ENCODE measurements at places on chromosomes 12 and 14.

GRCh38 chr12:118850244-118850825, 131.0 kb upstream of the SRRM4 start:
- DNase-seq: peak; percentile 25

GRCh38 chr14:36086629-36087395, 89.7 kb downstream of the PTCSC3 start:
- no peak for DNase-seq

DNA sequence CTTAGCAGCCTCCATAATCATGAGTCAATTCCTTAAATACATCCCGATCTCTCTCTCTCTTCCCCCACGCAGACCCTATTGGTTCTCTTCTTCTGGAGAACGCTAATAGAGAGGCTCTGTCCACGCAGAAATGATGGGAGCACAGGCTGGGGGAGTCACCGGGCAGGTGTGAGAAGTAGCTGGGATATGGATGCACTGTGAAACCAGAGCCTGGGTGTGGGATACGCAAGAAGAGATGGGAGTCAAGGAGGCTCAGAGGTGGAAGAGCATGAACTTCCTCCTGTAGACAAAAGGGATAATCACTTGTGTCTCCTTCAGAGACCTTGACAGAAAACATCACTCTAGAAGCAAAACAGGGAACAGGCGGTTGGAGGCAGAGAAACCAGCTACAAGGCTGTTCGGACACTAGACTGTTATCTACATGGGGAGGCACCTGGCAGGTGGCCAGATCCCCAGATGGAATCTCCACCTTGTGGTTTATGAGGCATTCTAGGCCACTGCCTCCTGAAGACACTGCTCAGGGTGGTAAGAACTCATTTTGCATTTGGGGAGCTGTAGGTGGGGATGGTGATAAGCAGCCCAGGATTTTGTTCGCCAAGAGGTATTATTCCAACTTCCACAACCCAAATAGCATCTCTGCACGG, 7.2 kb upstream of the SELPLG start:
- DNase-seq: no peak

GRCh38 chr12:32120419-32120818, 13.8 kb downstream of the BICD1 start:
- DNase-seq: no peak

DNA sequence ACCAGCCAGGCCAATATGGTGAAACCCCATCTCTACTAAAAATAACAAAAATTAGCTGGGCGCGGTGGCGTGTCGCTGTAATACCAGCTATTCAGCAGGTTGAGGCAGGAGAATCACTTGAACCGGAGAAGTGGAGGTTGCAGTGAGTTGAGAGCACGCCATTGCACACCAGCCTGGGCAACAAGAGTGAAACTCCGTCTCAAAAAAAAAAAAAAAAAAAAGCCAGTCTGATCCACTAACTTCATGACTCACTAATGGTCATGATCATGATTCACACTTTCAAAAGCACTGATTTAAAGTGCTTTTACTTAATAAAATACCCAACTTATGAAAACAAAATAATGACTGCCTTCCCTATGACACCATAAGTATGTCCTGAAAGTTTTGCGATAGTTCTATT, 38.4 kb upstream of the CPM start:
- peak; percentile 62 for DNase-seq

DNA sequence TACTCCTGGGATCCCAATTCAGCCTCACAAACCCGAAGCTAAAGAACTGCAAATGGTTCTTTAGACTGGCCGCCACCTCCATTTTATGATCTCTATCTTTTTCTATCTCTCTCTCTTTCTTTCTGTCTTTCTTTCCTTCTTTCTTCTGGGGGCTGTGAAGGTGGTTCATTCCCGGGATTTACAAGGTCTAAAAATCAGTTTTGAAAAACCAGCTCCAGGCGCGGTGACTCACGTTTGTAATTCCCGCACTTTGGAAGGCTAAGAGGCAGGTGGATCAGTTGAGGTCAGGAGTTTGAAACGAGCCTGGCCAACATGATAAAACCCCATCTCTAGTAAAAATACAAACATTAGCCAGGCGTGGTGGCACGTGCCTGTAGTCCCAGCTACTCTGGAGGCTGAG, 67.2 kb upstream of the VASH1 start:
- DNase-seq: no peak

- no peak for DNase-seq
Measured at GRCh38 chr12:106135075-106135474, 3.7 kb downstream of the NUAK1 start.

DNA sequence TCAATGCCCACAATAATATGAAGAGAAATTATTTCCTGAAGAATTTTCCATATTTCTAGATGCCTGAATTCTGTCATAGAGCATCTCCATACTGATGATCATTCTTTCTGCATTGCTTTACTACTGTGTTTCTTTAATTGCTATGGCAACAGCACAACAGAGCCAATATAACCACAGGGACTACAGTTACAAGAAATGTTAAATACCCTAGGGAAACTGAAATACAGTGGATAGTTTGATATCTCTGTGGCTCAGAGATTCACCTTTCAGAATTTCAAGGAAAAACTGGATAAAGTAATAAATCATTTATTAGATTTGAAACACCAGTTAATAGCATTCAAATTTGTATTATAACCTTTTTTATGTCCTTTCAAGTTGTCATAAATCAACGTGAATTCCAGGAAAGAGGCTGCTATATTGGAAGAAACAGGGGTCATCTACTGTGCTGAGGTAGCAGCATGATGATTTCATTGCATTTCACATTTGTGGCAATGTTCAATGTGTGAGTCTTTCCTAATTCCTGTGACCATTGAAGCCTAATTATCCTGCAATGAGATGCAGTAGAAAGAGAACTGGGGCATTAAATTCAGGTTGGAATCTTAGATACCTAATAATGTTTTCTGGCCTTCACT, 267.1 kb downstream of the LRFN5 start:
- no peak for DNase-seq

- no peak for DNase-seq
Measured at GRCh38 chr12:29879606-29880308, 96.0 kb upstream of the TMTC1 start.

GRCh38 chr14:74281069-74281468, 21.7 kb downstream of the ABCD4 start:
- DNase-seq: no peak

DNA sequence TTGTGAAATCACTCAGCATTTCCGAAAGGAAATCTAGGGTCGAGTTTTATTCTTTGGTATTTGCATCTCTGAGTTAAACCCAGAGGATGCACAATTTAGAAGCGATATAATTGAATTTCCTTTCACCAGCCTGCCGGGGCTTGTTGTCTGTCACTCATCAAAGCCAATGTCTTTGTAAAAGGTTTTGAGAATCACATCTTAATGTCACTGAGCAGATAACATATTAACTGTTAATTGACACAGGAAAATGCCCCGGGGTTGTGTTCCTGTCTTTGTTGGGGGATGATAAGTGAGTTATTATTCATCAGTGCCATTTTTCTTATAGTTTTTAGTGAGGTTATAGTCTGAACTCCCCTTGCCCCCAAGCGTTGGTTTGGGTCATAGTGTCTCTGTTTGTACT, 73.4 kb downstream of the DUSP6 start:
- DNase-seq: no peak

GRCh38 chr12:966724-967123, 17.2 kb upstream of the RAD52 start:
- peak; percentile 71 for DNase-seq

- DNase-seq: no peak
Measured at GRCh38 chr12:116495260-116495659, 63.9 kb upstream of the MAP1LC3B2 start.

GRCh38 chr12:127280393-127281275, 986.3 kb upstream of the TMEM132C start:
- DNase-seq: peak; percentile 58

DNA sequence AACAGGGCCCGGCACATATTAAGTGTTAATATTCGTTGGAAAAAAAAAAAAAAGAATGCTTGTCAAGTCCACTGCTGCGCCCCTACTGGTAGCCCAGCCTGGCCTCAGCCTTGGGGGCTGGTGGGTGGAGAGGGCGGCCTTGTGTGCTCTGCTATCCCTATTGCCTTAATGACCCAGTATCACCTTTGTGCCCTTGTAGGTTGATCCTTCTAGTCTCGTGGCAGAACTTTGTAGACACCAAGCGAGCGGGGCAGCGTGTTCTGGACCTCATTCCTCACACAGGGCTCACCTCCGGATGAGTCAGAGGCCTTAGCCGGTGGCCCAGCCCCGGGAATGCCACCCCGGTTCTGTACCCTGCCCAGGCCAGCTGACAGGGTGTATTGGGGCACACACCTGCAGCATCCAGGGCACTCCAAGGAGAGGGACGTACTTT, 1.8 kb upstream of the RCOR1 start:
- DNase-seq: peak; percentile 13

GRCh38 chr12:88580051-88580871, at the start of gene KITLG:
Gene KITLG, minus strand, starts transcription at chr12:88580471. Its CDS starts 193 bp downstream, at chr12:88580278.
- peak; percentile 75 for DNase-seq

DNA sequence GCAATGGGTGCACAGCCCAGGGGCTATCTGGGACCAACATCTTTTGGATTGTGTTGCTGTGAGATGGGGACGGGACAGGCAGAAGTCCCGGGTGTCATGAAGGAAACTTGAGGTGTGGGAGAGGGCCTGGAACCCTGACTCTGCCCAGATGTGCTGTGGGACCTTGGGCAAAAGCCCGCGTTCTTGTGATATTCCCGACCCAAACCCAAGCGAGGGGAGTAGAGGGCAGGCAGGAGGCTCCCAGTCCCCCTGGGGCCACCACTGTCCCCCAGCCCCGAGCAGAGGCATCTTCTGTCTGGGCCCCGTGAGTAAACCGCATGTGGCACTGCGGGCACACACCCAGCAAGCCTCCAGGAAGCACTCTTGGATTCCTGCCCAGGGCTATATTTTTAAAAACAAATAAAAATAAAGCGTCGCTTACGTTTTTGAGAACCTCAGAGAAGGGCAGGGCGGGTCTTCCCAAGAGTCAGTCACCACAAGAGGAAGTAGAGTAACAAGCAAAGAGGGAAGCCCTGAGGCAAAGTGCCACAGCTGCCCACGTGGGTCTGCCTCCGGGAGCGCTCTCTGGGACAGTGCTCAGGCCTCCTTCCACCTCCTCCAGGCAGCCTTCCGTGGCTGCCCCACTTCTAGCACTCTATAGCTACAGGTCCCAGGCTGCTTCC, 39.5 kb downstream of the BEGAIN start:
- DNase-seq: peak; percentile 93

GRCh38 chr12:11897923-11898322, 172.8 kb upstream of the BCL2L14 start:
- no peak for DNase-seq

DNA sequence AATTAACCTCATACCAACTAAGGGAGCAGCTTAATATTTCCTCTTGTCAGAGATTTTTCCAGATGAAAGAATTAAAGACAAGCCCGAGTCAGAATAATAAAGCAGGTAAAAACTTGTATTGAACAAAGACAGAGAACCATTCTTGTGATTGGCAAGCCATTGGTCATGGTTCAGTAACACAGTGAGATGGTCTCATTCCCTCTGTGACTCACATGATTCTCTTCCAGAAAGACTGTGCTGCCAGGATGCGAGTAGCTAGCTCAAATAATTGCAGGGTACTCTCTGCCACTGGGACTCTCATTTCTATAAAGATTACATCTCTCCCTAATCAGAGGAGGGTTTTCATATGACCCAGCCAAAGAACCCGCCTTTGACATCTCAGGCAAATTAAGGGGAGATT, 179.4 kb downstream of the PHLDA1 start:
- DNase-seq: no peak

DNA sequence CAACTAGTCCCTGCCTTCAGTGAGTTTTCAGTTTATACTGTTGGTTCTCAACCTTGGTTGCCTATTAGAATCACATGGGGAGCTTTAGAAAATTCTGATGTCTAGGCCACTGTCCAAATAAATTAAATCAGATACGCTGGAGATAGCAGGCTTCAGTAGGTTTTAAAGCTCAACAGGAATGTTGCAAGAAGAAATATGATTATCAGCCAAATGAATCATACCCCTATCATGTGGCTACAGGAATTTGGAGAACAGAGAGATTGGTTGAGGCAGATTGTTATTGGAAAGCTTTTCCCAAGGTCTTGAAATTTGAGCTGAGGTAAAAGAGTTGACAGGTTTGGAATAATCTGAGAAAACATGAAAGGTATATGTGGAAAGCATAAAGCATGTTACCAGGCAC, 125.3 kb downstream of the WIF1 start:
- DNase-seq: no peak

DNA sequence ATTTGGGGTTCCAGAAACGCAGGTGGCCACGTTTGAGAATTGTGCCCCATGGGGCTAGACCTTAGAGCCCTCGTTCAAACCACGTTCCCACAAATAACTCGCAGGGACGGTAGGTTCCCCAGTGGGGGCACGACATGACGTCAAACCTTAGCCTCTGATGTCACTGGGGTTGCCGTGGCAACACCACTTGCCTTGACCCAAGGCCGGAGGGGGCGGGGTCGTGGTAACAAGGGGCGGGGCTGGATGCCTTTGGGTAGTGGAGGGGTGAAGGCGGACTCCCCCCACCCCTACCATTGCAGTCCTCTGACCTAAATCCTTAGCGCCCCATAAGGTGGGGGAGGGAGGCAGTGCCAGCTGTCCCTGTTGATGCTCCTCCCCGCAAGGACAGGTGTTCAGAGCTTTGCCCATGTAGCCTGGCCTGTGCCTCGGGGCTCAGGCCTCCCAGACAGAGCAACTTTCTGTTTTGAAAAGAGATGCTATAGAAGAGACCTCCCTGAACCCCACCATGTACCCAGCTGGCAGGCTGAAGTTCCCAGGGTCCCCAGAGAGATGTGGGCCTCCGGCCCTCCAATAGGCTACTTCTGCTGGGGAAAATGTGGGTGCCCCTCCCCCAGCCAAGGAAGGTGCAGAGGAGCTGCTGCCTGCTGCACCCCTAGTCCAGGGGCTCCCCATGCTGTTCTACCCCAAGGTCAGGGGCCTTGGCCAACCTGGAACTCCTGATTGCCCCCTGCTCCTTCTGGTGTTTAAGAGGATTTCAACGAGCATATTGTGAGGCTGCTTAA, 1.9 kb downstream of the FAM222A start:
- DNase-seq: no peak

GRCh38 chr14:101620031-101620788, 58.9 kb downstream of the DIO3 start:
- DNase-seq: no peak

DNA sequence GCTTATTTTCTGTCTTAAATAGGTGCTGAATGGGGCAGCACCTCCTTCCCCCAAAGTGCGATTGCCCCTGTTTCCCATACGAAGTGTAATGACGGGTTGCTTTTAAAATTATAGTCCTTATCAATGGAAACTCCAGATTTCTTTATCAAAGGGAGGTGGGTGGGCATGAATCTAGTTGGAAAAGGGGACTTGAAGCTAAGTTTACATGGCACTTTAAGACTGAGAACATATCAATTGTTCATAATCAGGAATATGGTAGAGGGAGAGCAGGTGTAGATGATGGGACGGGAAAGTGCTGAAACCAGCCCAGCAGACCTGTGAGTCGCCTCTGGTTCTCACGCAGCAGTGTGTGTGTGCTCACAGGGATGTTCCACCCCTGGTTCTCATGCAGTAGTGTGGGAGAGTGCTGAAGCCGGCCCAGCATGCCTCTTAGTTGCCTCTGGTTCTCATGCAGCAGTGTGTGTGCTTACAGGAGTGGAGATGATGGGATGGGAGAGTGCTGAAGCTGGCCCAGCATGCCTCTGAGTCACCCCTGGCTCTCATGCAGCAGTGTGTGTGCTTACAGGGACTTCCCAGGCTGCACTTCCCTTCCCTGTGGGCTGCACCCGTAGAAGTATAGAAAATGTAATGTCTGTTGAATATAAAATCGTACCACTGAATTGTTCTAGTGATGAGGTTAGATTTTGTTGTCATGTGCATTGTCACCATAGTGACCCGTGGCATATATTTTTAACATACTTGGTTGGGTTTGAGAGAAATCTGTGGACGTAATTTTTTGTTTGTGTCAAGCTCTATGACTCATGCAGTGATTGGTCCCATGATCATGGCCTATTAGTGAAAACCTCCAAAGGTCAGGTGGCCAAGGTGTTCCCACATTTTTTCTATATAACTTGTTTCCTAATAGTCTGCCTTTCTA, 51.6 kb downstream of the GPATCH2L start:
- DNase-seq: peak; percentile 79

Data from inflammatory macrophage (primary cell).